H9 (cell line): ENCODE measurements at places on chromosomes 3 and 15.

DNA sequence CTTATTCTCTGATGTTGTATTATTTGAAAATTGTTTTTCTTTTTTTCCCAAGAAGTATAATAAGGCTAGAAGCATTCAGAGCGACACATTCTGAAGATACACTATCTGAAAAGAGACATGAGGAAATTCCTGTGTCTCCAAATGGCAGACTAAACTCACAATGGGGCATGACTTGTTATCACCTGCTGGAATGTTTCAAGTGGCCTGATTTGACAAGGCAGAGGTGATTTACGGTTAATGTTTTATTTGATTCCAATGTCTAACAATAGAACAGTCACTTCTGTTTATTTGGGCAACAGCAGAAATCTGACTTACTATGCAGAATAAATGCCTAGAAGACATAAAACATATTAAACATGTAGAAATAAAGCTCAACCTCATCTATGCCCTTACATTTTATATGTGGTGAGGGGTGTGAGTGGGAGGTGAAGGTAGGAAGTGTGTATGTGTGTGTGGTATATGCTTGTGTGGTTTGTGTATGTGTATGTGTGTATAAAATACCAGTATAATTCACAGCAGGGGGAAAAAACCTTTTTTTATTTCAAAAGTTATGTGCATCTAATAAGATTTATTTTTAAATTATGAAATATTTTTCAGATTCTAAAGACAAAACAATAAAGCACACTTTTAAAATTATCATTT is 1051.7 kb downstream of the ROBO2 start:
- no peak for DNase-seq

DNA sequence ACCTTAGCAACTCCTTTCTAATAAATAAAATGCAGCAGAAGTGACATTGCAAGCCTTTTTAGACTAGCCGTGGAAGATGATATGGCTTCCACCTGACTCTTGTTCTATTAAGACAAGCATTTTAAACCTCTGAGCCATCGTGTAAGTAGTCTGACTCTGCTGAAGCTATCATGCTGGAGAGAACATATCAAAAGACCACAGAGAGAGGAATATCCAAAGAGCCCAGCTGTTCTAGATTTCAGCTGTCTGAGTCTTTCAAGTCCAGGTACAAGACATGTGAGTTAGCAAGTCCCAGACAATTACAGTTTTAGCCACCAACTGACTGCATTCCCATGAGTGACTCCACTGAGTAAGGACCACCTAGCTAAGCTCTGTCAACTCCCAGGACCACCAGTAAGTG is 517.0 kb upstream of the NAALADL2 start:
- DNase-seq: no peak

DNA sequence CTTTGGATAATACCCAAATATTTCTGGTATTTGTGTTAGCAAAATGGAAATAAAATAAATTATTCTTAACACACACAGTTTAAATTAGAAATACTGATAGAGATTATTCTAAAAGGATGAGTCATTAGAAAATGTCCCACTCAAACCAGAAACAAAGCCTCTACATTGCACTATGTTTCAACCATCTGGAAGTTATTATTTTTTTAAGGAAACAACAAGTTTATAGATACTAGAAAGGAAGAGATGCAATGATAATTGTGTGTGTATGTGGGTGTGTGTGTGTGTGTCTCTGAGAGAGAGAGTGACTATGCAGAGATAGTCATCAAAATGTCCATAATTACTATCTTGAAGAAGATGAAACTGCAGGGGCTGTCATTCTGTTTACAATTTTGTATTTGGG is 1340.5 kb downstream of the ROBO1 start:
- DNase-seq: no peak

GRCh38 chr15:70133296-70133695 is 35.6 kb upstream of the TLE3 start:
- DNase-seq: no peak

DNA sequence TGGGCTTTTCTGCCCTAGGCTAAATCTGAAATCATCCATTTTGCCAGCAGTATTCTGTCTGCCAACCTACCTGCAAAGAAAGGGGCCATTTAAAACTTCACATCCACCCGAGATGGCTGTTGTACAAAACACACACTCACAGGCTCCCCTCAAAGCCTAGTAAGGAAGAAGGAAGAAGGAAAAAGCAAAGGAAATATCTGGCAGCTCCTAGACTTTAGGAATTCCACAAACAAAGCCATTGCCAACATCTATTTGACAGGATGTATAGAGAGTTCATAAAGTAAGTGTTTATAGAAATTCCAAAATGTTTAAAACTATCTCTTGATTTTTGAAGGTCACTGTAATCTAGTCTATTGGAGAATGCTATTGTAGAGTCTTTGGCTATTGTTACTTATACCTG is 91.9 kb upstream of the THBS1 start:
- no peak for DNase-seq

GRCh38 chr15:89504166-89504565 is 7.8 kb upstream of the RHCG start:
- peak; percentile 12 for DNase-seq

GRCh38 chr15:29095746-29096145 is 173.9 kb downstream of the NSMCE3 start:
- DNase-seq: no peak

DNA sequence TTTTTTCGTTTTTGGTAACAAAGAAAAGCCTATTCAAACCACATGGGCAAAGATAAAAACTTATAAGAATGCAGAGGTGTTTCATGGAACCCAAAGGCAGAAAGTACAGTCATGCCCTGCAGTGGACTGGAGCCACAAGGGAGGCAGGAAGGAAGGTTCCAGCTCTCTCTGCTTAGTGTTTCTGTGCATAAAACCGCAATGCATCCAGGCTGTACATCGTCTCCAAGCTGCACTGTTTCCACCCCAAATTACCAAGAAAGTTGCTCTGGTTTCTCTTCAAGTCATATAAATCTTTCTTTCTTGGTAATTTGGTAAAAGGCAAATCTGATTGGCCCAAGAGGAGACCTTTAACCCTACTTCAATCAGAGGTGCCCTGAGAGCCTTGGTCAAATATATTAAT is 15.8 kb downstream of the TRAT1 start:
- no peak for DNase-seq

DNA sequence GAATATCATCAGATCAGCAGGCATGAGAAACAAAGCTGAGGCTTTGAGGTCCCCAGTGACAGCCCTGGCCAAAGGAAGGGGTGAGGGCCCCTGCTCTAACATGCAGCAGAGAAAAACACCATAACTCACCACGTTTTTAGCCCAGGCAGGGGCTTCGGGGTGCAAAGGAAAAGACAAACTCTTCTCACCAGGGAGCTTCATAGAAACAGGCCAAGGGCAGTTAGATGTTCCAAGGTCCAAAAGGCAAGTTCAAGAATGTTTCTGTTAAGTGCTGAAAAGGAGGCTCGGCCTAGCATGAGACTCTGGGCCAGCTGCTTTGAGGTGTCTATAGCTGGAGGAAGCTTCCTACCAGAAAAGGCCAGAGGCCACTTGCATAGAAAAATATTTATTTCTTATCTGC is 608.4 kb upstream of the CFAP20DC start:
- DNase-seq: no peak

- DNase-seq: no peak
Observed at GRCh38 chr15:96460106-96460505, 129.6 kb downstream of the NR2F2 start.

- no peak for DNase-seq
Observed at GRCh38 chr3:140470962-140471361, 206.9 kb upstream of the TRIM42 start.

- no peak for DNase-seq
Observed at GRCh38 chr3:158451405-158452055, 119.5 kb upstream of the MLF1 start.

DNA sequence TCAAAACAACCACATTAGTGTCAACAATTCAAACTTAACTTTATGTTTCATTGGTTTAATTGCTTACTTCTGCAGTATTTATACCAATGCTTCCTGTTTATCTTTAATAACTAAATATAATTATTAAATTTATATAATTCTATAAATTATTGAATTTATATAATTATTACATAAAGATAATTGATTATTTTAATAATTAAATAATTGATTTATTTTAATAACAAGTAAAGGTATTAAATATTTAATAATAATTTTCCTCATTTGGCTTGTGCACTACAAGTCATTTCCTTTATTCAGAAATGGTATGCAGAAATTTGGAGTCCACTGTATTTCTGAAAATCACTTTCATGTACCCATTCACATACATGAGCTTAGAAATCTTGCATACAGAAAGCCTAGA is 156.2 kb upstream of the NSMCE3 start:
- no peak for DNase-seq

GRCh38 chr15:85615930-85616329 is 178.8 kb downstream of the KLHL25 start:
- peak; percentile 43 for DNase-seq

GRCh38 chr3:38348903-38349302 is 2.3 kb downstream of the XYLB start:
- no peak for DNase-seq

DNA sequence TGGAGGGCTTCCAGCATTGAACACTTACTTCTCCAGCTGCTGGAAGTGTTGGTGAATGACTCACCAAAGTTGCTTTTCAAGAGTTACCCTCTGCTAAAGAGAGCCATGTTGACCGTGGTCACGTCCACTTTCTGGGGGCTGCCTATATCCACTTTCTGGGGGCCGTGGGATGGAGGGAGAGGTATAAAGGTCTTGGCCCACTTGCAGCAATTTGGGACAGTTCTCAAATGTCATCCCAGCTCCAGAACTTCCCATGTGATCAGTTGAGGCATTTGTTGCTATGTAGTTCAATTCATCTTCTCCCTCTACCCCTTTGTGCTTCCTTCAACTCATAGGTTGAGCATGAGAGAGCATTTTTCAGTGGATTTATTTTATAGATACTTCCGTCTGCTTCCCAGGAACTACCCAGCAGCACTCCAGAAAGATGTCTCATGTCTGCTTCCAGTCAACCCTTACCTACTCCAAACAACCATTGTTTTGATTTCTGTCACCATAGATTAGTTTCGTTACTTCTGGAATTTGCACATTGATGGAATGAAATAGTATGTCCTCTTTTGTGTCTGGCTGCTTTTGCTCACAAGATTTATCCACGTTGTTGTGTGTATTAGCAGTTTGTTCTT is 130.6 kb downstream of the TCF12 start:
- no peak for DNase-seq

DNA sequence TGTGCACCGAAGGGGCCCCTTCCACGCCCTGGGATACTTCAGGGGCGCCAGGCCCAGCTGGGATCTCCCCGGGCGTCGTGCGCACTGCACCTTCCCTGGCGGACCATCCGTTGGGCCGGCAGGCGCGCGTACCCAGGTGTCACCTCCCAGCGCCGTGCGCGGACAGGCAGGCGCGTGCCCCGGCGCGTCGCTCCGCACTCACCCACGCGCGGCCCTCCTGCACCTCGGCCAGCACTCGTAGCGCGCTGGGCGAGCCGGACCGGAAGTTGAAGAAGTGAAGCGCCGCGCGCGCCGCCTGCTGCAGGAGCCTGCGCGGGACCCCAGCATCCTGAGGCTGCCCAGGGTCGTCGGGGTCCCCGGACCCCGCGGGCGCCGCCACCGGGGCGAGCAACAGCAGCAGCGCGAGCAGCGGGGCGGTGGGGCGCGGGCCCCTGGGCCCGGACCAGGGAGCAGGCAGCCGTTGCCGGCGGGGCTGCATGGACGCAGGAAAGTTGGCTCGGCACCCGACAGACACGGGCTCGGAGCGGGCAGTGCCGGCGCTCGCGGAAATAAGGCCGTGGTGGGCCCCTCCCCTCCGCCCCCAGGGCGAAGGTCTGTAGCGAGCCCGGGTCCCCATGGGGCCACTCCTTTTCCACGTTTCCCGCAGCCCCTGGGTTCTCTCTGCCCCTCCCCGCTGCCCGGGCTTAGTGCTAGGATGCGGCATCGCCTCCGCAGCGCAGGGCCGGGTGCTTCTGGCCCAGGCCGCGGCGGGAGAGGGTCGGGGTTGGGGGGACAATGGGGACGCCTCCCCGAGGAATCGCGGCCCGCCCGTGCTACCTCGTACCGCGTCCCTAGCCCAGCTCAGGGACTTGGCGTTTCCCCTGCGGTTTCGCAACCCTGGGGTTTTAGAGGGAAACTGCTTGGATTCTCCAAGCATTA is at the start of gene RARRES1:
Gene RARRES1 (minus strand): TSS at position 520 of the 918 bp plus-strand sequence. CDS start 42 bp downstream, at position 478.
- DNase-seq: peak; percentile 55

DNA sequence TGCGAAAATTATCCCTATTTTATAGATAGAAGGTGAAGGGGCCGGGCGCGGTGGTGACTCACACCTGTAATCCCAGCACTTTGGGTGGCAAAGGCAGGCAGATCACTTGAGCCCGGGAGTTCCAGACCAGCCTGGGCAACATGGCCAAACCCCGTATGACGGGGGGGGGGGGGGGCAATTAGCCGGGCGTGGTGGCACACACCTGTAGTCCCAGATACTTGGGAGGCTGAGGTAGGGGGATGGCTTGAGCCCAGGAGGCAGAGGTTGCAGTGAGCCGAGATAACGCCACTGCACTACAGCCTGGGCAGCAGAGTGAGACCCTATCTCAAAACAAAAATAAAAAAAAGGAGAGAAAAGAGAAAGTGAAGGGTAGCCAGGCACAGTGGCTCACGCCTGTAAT is 1.4 kb downstream of the AAGAB start:
- DNase-seq: no peak

GRCh38 chr3:135136361-135137100 is 341.5 kb downstream of the EPHB1 start:
- no peak for DNase-seq

DNA sequence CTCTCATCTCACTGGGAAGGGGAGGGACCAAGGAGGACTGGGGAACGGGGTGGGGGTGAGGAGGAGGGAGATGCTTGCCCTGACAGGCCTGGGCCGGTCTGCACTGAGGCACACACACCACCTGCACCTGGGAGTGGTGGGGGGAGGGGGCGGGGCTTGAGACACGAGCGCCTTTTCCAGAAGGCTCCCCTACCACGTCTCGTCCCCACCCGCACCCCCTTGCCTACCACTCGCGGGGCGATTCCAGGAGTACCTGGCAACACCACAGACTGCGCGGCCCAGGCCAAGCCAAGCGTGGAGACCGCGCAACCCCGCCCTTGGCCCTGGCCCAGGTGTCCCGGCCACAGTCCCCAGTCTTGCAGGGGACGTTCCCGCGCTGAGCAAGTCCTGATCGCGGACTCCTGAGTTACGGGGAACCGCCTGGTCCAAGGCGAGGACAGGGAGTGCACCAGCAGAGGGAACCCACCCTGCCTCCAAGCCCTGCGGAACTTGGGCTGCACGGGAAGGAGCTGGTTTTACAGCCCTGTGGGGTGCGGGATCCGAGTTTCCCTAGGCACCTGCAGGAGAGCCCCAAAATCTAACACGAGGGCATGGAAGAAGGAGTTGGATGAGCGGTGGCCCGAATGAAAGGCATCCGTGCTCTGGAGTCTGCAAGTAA is 68.1 kb upstream of the SH3GL3 start:
- DNase-seq: peak; percentile 67

DNA sequence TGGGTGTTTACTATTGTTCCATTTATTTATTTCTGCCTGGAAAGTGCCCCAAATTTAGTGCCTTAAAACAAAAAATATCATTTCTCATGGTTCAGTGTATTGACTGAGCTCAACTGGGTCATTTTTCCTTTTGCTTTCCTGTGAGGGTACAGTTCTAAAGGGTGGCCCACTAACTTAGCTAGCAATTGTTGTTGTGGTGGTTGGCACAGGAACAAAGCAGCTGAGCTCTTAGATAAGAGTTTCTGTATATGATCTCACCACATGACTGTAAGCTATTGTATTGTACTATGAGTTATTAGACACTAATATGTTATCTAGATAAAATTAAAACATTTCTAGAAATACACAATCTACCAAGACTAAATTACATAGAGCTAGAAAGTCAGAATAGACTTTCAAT is 1283.7 kb downstream of the OTOL1 start:
- no peak for DNase-seq
